ENCODE measurements at places on chromosomes 12 and 14.

GRCh38 chr14:22487941-22488340 lies 101.1 kb downstream of the DAD1 start:
- DNase-seq: no peak

GRCh38 chr14:104913435-104913834 lies 11.2 kb upstream of the PLD4 start:
- DNase-seq: no peak

DNA sequence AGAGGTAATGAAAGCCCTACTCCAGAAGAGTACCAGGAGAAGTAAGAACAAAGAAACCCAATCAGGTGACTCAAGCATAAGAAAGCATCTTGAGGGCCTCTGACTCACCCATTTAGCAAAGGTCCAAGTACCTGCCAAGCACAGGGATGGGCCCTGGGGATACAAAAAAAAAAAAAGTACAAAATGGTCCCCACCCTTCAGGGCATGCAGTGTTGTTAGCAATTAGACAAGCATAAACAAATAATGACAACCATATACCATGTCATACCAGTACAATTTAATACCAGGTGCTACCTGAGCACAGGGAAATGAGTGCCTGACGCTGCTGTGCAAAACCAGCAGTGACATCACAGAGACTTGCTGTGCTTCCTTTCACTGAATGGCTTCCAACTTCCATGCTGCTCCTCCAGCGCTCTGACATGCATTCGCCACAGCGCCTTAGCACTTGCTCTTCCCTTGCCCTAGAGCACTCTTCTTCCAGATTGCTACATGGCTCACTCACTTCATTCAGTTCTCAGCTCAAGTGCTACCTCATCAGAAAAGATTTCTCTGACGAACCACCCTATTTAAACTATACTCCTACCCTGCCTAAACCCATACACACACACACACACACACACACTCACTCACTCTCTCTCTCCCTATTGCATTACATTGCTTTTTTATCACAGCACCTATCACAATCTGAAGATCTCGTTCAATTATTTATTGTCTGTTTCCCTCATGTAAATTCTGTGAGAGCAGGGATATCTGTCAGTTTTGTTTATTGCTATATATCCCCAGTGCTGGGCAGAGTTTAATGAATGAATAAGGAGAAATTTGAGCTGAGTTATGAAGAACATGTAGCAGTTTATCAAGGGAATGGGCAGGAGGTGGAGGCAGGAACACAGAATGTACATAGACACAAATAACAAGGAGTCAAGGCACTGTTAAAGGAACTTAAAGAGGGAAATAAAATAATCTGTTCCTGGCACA lies 12.9 kb upstream of the EPS8 start:
- no peak for DNase-seq

- no peak for DNase-seq
Measured at GRCh38 chr14:97620066-97620465, 822.9 kb downstream of the VRK1 start.

DNA sequence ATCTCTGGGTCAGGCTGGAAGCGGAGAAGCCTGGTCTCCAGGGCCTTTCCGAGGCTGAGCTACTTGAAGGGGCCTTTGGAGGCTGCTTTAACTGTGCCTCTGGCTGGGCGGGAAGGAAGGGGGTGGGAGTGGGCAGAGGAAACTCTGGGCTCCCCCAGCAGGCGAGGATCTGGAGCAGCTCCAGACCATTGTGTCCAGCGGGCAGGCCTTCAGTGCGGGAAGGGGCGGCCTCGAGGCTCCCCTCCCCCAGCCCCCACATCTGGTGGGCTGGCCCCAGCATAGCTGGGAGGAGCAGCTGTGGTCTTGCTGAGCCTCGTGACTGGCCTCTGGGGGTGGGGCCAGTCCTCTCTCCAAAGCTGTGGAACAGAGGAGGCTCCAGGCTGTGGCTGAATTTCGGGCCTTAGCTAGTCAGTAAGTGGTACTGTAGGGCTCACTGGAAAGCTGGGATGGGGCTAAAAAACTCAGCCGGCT lies 3.4 kb downstream of the TAMALIN start:
- no peak for DNase-seq

DNA sequence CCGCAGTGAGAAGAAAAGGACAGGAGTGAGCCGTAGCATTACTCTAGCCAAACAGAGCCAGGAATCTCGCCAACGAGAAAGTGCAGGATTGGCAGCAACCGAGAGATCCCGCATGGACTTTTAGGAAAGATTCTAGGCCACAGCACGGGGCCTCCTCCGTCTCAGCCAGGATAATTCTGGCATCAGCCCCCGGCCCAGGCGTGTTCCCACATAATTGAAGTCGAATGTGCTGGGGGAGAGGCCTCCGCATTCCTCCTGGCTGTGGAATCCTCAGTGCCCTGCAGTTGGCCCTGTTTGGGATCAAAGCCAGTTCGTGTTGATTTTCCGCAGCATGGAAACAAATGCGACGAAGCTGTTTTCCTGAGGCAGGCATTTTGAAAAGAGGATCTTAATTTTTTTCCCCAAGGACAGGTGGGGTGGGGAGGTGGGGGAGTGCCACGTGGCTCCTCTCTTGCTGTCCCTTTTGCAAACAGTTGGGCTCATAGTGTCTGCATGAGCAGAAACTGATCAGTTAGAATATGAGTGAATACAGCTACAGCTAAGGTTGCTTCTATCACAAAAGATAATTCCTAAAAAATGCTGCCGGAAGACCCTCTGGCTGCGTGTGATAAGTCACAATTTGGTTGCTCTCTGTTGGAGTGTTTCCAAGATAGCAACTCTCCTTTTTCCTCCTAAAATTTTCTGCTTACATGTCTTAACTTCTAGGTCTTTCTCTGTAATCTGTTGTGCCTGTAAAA lies 37.3 kb upstream of the ATXN2 start:
- no peak for DNase-seq

DNA sequence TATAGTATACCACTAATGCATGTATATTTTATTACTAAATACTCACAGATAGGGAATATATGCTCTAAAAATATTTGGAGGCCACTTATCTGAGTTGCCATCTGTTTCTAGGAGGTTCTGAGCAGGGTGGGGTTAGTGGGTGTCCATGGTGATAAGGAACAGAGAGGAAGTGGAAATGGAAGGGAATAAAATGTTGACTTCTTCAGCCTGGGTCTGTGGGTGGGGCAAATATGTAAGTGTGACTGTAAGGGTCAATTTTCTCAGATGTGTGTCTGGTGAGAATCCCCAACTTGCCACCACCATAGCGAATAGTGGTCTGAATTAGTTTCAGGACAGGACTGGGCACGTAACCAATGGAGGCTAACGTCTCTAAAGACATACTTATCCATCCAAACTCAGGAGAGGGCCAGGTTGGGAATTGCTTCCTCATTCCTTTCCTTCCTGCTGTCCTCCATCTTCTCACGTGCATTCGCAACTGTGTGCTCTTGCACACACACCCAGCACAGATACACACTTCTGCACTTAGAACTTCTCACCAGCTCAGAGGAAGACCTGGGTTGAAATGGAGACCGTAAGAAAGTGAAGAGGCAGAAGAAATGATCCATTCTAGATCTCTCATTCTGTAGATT lies 54.2 kb upstream of the GZMB start:
- DNase-seq: no peak

GRCh38 chr12:123519141-123520001 lies 14.1 kb downstream of the RILPL1 start:
- DNase-seq: no peak

GRCh38 chr14:88196925-88197324 lies 126.1 kb downstream of the KCNK10 start:
- DNase-seq: no peak

DNA sequence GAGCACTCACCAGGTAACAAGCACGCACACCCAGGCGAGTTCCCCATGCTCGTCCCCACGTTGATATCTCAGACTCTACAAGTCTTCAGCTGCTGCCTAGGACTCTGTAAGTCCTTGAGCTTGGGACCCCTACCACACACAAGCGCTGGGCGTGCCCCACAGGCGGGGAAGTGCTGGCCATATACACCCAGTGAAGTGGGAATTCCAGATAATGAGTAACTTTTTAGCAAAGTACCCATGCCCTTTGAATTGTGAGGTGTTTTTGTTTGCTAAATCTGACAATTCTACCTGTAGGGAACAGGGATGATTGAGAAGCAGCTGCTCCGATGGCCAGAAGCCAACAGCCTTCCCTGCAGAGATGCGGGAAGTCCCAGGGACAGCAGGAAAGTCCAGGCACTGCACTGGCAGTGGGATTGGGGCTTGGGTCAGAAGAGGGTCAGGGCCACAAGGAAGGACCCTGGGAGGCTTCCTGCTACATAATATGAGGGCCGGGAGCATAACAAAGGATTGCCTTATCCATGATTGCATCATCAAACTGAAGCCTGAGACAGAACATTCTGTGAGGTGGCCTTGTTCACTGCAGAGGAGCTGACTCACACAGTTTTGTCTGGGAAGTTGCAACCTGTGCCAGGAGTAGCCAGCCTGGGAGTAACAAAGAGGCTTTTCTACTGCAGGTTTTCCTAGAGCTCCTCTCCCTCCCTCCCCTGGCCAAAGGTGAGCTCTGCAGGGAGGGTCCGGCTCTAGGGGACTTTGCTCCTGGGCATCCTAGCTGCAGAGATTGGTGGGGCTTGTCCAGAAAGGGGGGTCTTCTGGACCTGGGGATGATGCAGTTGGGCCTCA lies 13.2 kb upstream of the SERPINA3 start:
- no peak for DNase-seq

DNA sequence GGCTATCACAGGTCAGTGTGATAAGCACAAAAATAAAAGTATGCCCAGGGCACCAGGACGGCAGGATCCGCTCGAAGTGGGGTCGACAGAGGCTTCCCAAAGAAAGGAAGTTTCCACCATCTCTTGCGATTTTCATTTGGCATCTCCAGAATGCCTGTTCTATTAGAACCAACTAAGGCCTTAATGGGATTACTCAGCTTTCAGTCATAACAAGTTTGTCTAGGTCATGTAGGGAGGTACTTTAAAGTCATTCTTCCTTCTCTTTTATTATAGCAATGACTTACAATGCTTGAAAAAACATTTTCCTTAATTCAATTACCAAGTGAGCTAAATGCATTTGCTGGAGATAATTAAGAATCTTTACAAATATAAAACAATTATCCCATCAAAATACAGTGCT lies 83.6 kb upstream of the DIO3 start:
- DNase-seq: no peak

- no peak for DNase-seq
Measured at GRCh38 chr14:76439237-76439775, 63.4 kb downstream of the ESRRB start.

DNA sequence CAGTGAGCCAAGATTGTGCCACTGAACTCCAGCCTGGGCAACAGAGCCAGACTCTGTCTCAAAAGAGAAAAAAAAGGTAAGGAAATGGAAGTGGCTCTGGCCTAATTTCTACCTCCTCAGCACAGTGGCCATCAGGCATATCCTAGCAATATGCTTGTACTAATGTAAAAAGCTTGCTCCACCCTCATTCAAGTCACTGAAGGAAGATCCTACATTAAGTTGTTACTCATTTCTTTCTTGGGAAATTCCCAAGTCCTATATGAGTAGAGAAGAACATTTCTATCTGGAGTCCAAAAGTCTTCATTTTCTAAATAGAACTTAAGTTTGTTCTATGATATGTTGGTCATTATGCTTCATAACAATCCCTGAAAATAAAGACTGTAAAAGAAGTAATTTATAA lies 67.3 kb upstream of the HOXC13 start:
- no peak for DNase-seq

DNA sequence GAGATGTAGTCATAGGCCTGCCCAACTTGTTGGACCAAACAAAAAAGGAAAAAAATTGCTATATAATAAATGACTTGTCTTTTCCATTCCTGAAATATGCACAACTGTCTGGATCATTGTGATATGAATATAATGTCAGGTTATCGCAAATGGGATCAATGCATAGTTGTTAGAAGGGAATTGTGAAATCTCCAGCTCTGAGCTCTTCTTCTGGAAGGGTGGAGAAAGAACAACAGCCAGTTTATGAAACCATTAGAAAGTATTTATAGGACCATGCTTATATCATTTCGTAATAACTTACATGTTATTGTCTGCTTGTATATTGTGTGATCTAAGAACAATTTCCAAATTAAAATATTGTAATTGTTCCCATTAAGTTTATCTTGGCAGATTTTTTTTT lies 35.7 kb upstream of the HIF1A start:
- no peak for DNase-seq

- no peak for DNase-seq
Measured at GRCh38 chr14:61620130-61620946, 75.0 kb upstream of the HIF1A start.

DNA sequence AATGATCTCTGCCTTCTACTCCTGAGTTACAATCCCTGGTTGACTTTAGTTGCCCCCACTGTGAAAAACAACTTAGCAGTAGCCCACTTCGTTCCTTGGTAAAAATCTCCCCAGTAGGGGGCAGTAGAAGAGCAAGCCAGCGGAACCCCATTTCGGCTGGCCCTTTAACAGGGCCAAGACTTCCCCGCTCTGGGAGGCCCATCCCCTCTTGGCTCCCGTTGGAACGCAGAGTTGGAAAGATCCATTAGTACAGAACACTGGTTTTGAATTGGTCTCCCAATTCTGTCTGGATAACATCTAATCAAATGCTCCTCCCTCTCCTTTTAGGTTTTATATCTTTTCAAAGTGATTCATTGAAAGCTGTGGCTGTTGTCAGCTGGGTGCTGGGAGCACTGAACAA lies 1133.3 kb downstream of the BCL11B start:
- peak; percentile 57 for DNase-seq

GRCh38 chr12:131862994-131863710 lies 31.3 kb upstream of the ULK1 start:
- no peak for DNase-seq

- DNase-seq: no peak
Measured at GRCh38 chr14:101595349-101595748, 34.1 kb downstream of the DIO3 start.

- DNase-seq: no peak
Measured at GRCh38 chr14:92540472-92541048, 27.0 kb downstream of the RIN3 start.

DNA sequence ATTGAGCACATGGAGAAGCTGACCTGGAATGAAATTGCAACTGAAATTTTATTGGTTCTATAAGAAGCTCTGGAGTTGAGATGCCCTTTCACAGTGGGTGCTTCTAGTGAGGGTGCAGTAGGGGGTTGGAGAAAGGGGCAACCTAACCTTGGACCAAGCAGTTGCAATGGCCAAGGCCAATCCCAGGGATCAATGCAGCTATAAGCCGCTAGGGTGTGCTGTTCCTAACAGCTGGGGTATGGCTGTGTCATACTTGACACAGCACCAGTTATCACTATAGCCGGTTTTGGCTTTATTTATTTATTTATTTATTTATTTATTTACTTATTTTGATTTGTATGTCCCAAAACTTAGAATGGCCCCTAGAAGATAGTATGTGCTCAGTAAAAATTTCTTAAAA lies 505.9 kb downstream of the FLRT2 start:
- DNase-seq: no peak

DNA sequence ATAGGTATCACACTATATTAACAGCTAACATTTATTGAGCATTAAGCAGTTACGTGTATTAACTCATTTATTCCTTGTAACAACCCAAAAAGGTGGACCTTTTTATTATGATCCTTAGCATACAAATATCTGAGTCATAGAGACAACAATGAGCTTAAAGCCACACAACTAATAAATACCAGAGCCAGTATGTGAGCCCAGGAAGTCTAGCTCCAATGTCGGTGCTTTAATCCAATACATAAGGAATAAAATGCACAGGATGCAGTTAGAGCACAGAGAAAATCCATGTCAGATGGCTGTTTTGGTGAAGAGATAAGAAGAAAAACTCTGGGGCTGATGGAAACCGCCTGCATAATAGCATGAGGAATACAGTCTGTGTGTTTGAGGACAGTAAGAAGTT lies 888.6 kb downstream of the TMTC2 start:
- DNase-seq: no peak

GRCh38 chr12:26251600-26251999 lies 56.2 kb downstream of the SSPN start:
- no peak for DNase-seq
